ENCODE measurements at places on chromosomes 11 and 22.

GRCh38 chr11:124240621-124241397 is at the start of gene OR8G1:
TSS of gene OR8G1 (plus strand) at chr11:124241095. CDS start at chr11:124249676, 8,581 bp downstream.
- DNase-seq = no peak

DNA sequence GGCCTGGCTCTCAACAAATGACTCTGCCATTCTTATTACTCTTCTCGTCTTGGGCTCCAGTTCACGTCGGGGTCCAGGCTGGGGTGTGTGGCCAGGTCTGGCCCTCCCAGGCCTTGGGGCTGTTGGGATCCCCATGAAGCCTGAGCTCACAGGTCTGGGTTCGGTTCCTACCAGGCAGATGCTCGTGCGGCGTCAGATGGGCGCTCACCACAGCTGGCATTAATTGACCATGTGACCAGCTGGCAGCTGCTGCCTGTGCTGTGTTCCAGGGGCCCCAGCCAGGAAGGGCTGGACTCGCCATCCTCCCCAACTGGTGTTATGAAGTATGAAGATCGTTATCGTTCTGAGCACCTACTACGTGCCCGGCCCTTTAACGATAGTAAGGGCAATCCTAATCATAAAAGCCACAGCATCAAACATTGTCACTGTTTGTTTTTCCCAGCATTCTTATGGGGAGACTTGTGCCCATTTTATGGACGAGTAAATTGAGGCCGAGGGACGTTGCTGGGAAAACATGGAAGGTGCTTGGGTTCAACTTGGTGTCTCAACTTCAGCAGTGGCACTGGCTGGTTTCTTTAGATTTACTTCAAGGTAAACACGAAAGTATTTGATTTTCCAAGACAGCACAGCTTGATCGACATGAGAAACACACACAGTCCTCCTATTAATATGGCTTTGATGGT is 26.8 kb upstream of the CACNG2 start:
- no peak for DNase-seq

- DNase-seq = peak; percentile 73
Measured at GRCh38 chr11:765025-765801, 12.1 kb downstream of the GATD1 start.

GRCh38 chr11:64254326-64254725 is 3.0 kb downstream of the PLCB3 start:
- no peak for DNase-seq

- no peak for DNase-seq
Measured at GRCh38 chr11:19766810-19767209, 54.2 kb downstream of the NAV2 start.

- peak; percentile 31 for DNase-seq
Measured at GRCh38 chr11:117037279-117037974, 60.8 kb downstream of the SIK3 start.

DNA sequence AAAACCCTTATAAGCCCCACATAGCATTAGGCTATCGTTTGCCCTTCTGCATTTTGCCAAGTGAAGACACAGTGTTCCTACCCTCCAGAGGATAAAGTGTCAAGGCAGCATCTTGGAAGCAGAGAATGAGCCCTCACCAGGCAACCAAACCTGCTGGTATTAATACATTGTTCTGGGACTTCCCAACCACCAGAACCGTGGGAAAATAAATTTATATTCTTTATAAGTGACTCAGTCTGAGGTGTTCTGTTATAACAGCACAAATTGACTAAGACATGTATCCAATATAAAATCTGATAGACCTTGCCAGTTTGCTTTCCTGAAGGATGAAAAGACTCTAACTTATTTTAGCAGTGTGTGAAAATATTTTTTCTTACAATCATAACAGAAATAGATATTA is 792.5 kb upstream of the LRRC4C start:
- no peak for DNase-seq

- DNase-seq = no peak
Measured at GRCh38 chr11:105268404-105269062, 129.0 kb upstream of the CARD18 start.

- no peak for DNase-seq
Measured at GRCh38 chr22:24112188-24112587, 69.1 kb upstream of the SUSD2 start.

GRCh38 chr11:17581036-17581731 is 34.1 kb downstream of the OTOG start:
- no peak for DNase-seq

- peak; percentile 12 for DNase-seq
Measured at GRCh38 chr11:95891423-95892170, 32.3 kb downstream of the MTMR2 start.

DNA sequence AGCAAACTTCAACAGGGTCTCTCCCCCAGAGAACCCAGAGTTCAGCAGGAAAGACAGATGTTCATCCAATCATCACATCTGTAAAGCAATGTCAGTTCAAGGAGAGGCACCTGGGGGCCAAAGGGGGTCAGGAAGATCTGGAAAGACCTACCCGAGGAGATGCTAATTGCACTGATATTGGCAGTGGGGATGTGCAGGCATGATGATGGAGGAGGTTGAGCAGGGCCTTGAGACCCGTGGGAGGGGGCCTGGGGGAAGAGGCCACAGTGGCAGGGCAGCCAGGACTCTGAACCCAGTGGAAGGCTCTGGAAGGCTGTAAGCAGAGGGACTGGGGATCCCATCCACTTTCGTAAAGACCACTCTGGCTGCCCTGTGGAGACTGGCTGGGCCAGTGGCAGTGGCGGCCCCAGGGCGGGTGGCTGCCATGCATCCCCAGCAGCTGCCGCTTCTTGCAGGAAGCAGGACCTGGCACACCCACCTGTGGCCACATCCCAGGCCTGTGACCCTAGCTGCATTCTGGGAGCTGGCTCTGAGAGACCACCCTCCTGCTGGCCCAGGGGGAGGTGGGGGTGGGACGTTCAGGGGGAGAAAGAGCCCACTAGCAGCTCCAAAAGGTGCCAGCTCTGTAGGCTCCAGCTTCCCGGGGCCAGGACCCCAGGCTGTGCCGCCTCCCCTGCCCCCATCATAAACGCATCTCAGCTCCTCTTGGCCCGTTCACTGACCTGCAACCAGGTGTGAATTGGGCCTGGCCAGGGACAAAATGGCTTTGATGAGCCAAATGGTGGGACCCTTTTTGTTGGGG is 59.9 kb upstream of the FGF3 start:
- DNase-seq = no peak

DNA sequence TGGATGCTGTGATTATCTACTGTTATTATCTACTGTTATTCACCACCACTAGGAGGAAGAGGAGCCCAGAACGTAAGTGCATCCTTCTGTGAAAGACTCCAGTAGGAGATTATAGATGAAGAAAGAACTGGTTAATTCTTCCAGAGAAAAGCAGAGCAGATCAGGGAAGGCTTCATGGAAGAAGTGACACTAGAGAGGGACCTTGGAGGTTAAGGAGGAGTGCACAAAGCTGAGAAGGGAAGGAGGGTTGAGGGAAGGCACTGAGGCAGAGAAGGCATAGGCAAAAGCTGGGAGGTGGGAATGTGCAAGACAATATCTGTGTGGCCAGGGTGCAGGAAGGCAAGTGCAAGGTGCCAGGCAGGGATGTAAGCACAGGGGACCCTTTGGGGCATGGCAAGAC is 13.5 kb downstream of the CRYBB1 start:
- DNase-seq = no peak

DNA sequence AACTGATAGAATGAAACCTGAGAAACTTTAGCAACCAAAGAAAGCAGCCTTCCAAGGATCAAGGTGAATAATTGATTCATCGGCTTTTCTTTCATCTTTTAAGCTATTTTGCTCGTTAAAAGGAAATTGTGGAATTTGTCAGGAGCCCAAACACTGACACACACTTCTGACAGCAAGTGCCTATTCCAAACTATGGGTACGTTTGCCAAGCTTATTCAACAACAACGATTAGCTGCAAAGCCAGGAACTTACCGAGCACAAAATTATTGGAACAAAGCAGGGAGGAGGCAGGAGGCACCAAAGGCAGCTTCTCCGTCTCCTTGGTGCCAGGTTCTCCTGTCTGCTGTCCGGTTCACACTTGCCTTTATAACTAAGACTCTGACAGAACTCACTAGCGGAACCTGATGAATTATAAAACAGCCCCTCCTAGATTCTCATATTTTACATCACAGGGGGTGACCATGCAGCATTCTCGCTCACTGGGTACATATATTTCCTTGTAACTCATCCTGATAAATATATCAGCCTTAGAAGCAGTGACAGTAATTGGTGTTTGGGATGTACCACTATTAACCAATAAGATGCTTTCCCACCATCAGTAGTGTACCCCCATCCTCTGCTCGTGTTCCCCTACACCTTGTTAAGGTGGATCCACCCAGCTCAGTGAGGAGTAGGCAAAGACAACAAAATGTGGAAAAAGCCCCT is 395.9 kb upstream of the CCDC90B start:
- DNase-seq = no peak

GRCh38 chr11:128888034-128888985 is 2.8 kb upstream of the KCNJ5 start:
- DNase-seq = no peak

- no peak for DNase-seq
Measured at GRCh38 chr11:70078781-70079616, 882 bp downstream of the ANO1 start.

DNA sequence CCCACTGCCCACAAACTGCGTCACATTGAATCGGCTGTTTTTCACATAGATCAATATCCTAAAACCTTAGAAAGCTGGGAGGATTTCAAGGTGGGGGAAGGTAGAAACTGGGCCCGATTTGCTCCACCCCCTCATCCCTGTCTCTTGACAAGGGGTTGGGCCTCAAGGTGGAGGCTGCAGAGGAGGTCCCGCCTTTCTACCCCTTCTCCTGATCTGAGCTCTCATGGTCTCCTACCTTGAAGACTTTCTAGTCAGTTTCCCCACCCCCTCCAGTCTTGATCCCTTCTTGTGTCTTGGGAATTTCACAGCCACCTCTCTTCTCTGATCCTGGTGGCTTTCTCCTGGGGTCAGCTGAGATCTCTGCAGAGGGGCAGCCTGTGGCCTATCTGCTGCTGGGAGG is 4.5 kb upstream of the STARD10 start:
- DNase-seq = no peak

GRCh38 chr11:33001281-33001680 is 14.4 kb upstream of the DEPDC7 start:
- DNase-seq = no peak

DNA sequence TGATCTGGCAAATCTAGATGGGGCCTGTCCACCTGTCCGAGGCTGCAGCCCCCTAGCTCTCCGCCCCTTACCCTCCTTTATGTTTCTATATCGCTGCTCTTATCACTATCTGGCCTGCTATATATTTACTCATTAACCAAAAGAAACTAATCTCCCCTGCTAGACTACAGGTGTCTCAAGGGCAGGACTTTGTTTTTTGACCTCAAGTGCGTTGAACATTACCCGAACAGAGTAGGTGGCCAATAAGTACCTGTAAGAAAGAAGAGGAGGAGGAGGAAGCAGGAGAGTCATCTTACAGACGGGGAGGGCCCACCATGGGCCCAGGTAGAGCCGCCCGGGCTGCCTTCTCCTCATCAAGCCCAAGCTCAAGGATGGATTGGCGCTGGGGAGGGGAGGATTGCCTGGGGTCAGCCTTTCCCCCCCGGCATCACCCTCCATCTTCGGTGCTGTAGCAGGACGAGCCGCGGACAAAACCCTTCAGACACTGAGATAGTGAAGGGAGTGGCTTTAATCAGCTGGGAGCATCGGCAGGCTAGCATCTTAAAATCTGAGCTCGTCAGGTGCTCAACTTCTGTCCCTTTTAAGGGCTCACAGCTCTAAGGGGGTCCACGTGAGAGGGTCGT is 1.2 kb upstream of the P2RY6 start:
- no peak for DNase-seq

GRCh38 chr11:16301462-16301861 is 54.9 kb downstream of the SOX6 start:
- no peak for DNase-seq

GRCh38 chr11:33273656-33274055 is 16.5 kb downstream of the HIPK3 start:
- no peak for DNase-seq

DNA sequence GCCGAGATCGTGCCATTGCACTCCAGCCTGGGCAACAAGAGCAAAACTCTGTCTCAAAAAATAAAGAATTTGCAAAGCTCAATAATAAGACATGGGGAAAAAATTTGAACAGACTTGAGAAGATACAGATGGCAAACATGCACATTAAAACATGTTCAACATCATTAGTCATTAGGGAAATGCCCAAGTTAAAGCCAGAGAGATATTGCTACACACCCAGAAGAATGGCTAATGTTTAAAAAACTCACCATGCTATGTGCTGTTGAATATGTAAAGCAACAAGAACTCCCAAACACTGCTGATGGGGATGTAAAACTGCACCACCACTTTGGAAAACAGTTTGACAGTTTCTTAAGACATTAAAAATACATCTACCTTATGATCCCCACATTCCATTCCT is 12.6 kb downstream of the LRRC75B start:
- DNase-seq = no peak

DNA sequence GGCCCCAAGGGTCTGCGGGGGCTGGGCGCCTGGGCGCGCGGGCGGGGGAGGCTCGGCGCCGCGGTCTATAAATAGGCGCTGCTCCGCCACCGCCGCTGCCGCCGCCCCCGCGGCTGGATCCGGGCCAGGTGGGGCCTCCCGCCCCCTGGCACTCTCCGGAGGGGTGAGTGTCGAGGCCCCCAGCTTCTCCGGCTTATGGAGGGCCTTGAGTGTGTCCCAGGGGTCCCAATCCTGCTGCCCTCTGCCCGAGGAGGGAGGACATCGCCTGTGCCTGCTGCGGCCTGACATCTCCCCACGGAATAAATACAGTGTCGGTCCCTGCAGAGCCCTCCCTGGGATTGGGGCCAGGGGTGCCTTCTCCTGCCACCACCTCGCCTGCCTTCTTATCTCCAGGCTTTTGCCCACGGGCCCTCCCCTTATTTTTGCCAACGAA is 4.3 kb upstream of the GP1BB start:
- DNase-seq = no peak

DNA sequence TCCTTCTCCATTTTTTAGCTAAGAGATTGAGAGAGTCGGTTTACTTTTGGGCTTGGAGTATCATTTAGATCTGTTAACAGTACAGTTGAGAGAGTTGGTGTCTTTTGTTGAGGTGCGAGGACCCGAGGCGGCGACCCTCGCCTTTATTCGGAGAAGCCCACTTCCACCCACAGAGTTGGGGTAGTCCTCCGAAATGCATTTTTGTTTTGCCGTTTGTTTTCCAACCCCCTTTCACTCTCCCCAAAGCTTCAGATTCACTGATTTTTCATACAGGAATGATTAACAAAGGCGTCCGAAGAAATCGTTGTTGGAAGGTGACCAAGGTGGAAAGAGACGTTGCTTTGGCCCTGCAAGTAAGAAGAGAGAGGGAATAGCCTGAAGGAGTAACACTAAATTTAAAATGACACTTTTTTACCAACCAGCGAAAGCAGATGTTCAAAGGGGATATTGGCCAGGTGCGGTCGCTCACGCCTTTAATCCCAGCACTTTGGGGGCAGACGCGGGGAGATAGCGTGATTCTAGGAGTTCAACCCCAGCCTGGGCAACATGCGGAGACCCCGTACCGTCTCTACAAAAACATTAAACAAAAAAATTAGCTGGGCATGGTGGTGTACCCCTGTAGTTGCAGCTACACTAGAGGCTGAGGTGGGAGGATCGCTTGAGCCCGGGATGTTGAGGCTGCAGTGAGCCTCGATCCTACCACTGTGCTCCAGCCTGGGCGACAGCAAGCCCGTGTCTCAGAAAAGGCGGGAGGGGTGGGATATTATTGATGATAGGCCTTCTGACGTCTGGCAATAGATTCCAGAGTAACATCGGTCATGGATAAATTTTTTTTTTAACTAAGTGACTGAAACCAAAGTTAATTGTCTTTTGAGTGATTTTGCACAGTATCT is 899 bp upstream of the RAB30 start:
- peak; percentile 8 for DNase-seq

GRCh38 chr22:50535113-50535512 is 5.3 kb upstream of the TYMP start:
- no peak for DNase-seq

- DNase-seq = no peak
Measured at GRCh38 chr11:8296038-8296649, 32.5 kb upstream of the LMO1 start.
